ENCODE measurements at places on chromosomes 12 and 14.
A peak's percentile ranks its signal among the peaks of the same experiment; 100 is the strongest.

DNA sequence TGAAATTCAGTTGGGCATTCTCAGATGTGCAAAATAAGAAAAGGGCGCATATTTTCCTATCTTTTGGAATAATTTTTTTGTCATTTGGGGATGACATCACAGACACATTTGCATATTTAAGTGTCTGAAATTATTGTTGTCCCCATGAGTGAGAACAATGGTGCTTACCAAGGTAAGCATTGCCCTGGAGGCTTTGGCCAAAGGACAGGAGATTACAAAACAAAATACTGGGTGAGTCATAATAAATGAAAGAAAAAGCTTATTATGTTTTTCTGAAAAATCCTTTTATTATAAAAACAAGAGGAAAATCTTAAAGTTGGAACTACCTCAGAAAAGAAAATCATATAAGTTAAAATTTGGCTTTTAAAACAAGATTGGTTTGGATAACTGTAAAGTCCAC, 254.9 kb downstream of the BTG1 start:
- DNase-seq = no peak

DNA sequence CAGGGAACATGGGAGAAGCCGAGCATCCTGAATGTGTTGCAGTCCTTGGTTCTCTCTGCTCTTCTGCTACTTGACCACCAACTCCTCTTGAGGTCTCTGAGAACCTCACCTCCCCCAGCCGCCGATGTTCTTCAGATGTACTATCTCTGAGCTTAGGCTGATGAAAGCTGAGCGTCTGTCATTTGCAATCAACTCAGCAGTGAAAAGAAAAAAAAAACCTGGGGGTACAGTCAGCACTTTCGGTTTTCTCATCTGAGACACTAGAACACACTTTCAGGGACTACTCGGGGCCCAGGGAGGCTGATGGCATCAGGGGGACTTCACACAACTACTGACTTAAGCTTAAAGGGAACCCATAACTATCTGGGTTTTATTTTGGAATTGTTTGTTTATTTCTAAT, 9.6 kb upstream of the FLVCR2 start:
- DNase-seq = no peak

GRCh38 chr12:121005346-121005815, 10.9 kb downstream of the C12orf43 start:
- no peak for DNase-seq

DNA sequence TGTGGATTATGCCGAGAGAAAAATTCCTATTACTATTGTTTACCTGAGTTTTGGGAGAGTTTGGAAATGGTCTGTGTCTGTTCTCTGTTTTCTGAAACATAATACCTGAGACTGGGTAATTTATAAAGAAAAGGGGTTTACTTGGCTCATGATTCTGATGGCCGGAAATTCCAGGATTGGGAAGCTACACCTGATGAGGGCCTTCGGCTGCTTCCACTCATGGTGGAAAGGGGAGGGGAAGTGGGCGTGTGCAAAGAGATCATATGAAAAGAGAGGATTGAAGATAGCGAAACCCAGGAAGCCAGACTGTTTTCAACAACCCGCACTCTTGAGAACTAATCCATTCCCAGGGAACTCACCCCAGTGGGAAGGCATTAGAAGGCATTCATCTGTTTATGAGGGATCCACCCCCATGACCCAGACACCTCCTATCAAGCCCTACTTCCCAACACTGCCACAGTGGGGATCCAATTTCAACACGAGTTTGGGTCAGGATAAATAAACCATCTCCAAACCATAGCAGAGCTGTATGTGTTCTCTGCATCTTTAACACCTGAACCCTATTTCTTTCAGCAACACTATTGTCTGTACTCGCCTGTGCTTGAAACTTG, 51.1 kb downstream of the APAF1 start:
- DNase-seq = no peak

GRCh38 chr12:123148655-123149054, 2.2 kb downstream of the PITPNM2 start:
- no peak for DNase-seq

DNA sequence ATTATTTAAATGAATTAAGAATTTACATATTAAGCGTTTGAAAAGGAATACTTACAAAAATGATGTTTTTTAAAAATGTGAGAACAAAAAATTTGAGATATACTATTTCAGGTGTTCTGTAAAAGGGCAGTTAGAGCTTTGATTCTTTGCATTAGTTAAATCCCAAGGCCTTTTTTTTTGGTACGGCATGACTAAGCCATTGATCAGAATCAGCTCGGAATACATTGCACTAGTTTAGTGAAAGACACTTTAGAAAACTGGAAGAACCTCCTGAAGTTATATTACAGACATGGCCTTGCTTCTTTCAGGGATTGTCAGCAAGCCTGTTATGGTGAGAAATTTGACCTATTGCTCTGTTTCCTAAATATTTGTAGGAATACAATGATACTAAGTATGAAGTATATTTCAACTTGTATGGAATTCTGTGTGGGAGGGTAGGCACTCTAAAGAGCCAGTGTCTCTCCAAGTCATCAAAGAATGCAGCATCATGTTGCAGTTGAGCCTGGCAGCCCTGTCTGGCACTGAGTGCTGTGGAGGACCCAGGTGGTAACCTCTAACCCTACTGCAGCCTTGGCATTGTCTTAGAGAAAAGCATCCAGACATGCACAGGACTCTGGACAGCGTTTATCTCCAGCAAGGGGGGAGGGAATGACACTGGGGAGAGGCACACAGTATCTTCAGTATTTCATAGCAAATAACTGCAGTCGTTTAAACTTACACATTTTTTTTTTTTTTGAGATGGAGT, 1.5 kb downstream of the KLC1 start:
- no peak for DNase-seq

- DNase-seq = no peak
Observed at GRCh38 chr12:70948976-70949336, 28.4 kb upstream of the PTPRR start.

DNA sequence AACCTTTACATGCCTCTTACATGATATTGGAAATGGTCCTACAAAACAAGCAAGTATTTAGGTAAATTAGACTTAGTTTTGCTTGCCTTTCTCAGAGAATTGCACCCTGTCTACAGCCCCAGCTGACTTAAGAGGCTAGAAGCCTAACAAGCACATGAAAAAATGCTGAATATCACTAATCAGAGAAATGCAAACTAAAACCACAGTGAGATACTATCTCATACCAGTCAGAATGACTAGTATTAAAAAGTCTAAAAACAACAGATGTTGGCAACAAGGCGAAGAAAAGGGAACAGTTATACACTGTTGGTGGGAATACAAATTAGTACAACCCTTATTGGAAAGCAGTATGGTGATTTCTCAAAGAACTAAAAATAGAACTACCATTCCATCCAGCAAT, 103.8 kb downstream of the EGLN3 start:
- no peak for DNase-seq

- peak; percentile 55 for DNase-seq
Observed at GRCh38 chr12:124556896-124557501, 10.4 kb downstream of the NCOR2 start.

DNA sequence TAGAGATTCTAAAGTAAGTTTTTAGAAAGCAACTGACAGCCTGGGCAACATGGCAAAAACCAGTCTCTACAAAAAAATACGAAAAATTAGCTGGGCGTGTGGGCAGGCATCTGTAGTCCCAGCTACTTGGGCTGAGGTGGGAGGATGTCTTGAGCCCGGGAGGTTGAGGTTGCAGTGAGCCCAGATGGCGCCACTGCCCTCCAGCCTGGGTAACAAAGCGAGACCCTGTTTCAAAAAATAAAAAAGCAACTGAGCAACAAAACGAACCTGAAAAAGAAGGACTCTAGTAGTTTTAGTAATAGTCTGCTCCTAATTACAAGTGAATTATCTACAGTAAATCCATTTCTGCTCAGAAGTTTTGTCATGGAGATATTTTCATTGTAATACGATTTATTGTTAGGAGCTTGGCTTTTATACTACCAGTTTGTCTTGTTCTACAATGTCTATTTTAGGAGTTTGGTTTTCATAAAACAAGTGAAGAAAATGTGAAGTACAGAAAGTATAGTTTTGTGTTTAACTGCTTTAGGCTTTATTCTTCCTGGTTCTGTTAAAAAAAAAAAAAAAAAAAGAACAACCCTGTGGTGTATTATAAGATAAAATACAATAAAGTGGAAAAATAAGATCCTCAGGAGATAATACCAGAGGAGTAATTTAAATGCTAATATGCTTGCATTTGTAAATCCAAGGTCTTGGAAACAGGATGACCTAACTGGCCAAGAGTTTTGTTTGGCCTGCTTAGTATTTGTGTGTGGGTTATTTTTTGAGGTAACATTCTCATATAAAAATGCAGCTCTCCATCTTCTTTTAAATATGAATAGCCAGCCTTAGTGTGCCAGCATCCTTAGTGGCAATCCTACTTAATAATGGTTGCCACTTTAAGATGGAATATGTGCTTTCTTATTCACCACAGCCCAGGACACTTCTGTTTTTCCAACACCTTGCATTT, 2.8 kb downstream of the TMX1 start:
- no peak for DNase-seq

GRCh38 chr12:86723326-86723725, 467.1 kb upstream of the MGAT4C start:
- no peak for DNase-seq

DNA sequence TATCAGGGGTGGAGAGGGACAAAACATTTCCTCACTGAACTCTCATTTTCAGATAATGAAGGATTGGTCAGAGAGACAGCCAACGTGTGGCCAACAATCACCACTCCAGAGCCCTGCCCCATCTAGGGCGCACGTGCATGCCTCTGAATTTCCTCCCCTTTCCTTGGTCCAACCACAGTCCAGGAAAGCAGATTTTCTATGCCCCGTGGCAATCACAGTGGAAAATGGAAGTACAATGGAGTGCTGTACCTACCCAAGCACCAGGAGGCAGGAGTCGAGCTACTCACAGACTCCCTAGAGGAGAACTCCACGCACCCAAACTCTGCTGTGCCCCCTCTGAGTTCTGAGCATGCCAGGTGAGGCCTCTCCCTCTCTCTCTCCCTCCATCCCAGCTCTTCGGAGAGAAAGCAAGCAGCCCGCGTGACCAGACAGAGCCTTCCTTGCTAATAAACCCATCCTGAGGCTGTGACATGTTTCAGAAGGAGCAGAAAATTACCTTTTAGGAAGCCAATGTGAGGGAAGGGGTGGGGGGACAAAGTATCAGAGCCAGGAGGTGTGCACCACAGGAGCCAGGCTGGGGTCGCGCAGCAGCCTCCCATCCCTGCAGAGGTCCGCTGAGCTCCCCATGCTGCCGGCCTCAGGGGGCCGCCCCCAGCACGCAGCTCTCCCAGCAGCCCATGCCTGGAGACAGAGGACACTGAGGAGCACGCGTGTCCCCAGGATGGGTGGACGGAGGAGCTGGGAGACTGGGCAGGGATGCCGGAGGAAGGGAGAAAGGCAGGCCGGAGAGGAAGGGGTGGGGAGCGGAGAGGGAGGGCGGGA, 73.4 kb downstream of the PITPNM2 start:
- DNase-seq = no peak

GRCh38 chr12:9084417-9084816, 31.3 kb downstream of the A2M start:
- no peak for DNase-seq

DNA sequence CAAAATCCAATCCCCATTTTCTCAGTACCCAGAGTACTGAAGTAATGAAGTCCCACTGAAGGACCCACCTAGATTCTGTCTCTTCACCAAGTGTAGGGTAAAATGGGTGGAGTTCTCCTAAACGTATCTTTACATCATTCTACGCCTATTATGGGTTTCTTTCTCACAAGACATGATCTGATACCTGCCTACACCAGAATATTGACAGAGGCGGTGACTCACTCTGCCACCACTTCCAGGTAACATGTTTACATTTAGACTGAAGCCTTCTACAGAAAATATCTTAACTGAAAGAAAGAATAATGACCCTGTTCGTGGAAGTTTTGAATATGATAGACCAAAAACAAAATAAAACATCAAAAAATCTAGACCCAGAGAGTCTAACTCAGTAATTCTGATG, 89.8 kb downstream of the BTG1 start:
- DNase-seq = no peak

- DNase-seq = no peak
Observed at GRCh38 chr12:14213542-14213941, 151.9 kb upstream of the ATF7IP start.

- DNase-seq = no peak
Observed at GRCh38 chr14:101506211-101506925, 54.9 kb upstream of the DIO3 start.

DNA sequence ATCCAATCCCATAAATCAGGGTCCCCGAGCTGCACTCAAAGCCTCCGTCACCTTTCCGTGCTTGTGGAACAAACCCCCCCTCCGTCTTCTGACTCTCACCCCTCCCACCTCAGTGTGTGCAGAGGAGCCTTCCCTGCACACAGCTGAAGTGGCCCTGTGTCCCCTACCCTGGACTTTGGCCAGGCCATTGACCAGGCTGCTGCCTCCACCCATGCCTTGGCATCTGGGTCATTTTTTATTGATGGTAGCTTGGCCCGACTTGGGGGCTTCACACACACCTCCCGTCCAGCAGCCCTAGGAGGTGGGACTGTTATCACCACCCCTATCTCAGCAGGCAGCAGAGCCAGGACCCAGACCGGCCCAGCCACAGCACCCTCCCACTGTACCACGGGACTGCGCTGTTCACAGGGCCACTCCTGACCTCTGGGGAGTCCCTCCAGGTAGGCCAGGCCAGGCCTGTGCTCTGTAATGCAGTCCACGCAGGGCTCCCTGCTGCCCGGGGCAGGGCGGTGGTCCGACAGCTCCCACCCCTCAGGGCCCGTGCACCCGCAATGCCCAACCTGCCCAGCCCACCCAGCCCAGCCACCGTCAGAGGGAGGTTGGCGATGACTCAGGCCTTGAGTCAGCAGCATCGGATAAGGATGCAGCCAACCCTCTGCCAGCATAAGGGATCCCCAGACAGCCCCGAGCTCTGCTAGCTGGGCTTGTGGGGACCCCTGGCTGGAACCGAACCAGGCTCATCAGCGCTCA, 9.2 kb upstream of the INF2 start:
- DNase-seq = no peak

- DNase-seq = no peak
Observed at GRCh38 chr12:3055704-3056467, 21.3 kb upstream of the TSPAN9 start.

- no peak for DNase-seq
Observed at GRCh38 chr14:50012644-50013043, 103.7 kb downstream of the VCPKMT start.

DNA sequence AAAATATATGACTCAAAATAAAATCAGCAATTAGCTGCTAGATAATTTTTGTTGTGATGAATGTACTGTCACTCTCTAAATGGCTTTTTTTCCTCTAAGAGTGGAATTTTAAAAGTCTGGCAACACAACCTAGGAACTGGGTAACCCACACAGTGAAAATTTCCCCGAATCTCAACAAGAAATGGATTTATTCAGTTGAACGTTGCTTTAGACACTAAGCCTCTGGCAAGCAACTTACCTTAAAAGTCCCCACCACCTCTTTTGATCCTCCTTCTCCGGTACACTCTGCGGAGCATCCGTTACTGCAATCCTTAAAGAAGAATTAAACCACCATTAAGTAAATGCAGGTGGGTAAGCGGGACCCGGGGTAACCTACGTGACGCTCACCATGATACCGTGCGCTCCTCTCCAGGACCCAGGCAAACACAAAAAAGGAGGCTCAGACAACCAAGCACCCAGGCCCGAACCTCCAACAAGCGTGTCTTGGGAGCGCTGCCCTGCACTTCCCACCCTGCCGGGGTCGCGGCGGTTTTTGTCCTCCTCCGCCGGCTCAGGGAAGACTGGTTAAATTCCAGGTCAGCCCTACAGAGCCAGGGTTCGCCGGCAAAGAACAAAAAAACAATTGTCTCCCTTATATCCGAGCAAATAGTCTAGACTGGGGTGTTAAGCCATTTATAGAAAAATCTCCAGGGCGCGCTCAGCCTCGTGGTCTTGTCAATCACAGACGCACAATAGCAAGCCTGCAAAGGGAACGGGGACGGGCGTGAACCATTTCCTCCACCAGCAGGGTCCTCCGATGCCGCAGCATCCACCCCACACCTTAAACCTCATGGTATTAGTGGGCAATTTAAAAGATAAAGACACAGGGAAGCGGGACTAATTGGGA, 47.1 kb downstream of the BCAT1 start:
- DNase-seq = no peak

Data from amygdala (tissue), 56 donors.